ENCODE measurements at places on chromosomes 16 and 17. TPM values are rescaled to one million over a fixed set of nuclear protein-coding genes. Genes with fewer than 3 reads are reported as not detected.

DNA sequence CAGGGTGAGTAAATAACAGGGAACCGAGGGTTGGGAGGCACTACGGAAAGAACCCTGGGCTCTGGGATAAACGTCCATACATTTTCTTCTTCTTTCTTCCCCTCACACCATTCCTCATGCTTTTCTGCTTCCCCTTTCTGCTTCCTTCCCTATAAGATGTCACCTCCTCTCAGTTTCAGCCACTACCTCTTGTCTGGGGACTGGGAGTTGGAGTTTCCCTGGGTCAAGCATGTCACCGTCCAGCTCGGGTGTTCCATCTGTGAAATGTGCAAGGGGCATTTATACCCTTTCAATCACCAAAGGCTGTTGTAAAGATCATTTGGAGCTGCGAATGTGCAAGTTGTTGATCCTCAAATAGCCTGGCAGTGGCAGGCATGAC lies 17.5 kb upstream of the CCL22 start:
- no peak for DNase-seq

The FAM83G gene
- 4.6 TPM for total RNA-seq

- DNase-seq = peak; percentile 43
Measured at GRCh38 chr17:81537343-81537855, 9.2 kb downstream of the FSCN2 start.

DNA sequence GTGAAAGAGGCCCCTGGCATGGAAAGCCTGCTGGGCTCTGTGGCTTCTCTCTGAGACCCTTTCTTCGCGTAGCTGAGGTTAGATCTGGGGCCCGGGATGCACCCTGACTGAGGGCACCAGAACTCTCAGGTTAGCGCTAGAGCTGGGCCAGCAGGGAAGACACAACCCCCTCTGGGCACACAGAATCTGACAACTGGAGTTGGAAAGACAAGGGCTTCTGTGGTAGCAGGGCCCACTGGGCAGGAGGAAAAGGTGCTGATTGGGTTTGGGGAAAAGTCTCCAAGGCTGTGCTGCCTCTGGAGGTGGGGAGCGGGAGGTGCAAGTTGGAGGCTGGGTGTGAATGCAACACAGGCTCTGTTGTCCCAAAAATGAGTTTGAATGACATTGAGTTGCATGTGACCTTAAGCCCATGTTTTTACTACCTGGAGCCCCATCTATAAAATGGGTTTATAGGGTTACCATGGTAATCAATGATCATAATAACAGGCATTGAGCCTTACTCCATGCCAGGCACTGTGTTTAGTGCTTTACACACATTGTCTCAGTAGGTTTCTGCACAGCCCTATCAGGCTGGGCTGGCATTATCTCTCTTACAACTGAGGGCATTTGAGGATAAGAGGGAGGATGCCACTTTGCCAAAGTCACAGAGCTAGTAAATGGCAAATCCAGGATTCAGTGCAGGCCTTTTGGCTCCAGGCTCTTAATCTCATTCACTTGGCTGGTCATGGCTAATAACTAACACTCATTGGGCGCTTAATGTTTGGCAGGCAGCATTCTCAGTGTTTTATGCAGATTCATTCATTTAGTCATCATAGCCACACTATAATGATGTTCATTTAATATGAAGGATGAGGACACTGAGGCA lies 9.5 kb upstream of the IGFBP4 start:
- DNase-seq = no peak

The CLEC18A gene
- 12.6 TPM for total RNA-seq

The ASGR1 gene
- 19.1 TPM for total RNA-seq

DNA sequence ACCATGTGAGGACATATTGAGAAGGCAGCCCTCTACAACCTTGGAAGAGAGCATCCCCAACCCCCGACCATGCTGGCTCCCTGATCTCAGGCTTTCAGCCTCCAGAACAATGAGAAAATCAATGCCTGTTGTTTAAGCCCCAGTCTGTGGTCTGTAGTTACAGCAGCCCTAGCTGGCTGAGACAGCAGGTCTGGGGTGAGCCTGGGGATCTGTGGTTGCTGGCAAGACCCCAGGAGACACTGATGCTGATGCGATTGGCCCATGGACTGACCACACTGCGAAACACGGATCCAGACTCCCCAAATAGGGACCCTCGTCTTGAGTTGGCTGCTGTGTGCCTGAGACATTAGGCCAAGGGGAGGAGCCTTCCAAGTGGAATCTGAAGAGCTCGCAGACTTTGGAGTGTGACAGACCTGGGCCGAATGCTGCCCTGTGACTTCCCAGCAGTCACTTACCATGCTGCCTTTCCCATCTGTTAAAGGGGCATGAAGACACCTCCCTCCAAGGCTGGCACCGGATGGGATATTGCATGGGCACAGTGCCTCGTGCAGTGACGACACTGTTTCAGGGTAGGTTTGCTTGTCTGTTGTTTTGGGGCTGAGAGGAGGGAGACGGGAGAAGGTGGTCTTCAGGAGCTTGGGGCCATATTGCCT lies 147.8 kb upstream of the RPL38 start:
- DNase-seq = no peak

DNA sequence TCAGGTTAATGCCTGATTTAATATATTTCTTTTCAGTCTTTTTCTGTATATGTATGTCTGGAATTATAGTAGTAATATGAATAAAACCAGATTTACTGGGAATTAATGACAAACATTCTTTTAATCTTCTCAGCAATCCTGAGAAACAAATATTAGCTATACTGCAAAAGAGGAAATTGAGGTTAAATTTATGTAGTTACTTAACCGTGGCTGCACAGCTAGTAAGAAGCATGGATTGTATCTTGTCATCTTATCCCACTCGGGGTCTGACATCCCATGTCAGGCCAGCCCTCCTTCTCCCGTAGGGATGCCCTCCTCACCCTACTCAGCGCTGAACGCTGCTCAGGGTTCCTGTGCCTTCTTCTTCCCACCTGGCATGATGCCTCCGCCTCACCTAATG lies 143.0 kb downstream of the FTO start:
- no peak for DNase-seq

GRCh38 chr16:59249011-59249410 lies 514.9 kb upstream of the GOT2 start:
- no peak for DNase-seq

- DNase-seq = no peak
Measured at GRCh38 chr17:76379275-76379641, 5.2 kb upstream of the SPHK1 start.

The CHD9 gene
- total RNA-seq = 67.3 TPM

DNA sequence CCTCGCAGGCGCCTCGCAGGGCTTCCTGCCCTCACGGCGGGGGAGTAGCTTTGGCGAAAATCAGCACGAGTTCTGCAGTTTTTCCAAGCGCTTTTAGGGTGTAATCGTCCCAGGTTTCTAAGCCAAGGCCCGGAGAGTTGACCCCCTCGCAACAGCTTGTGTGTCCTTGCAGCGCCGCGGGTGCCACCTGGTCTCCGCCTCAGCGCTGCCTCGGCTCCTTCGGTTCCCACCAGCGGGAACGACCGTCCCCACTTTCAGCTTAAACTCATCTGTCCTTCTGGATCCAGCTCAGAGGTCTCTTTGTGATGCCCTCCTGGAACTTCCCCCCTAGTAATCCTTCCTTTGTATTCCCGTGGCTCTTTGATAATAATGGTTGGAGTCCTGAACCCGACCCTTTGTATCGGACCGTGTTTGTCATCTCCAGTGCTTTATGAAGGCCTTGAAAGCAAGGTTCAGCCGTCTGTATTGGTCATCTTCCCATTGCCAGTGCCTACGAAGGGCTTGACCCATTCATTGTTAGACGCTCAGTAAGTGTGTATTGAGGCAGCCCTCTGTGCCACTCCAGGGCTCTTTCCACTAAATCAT lies 858 bp upstream of the SMARCE1 start:
- peak; percentile 58 for DNase-seq

- peak; percentile 6 for DNase-seq
Measured at GRCh38 chr16:3767333-3767986, 50.1 kb upstream of the TRAP1 start.

The DOC2A gene
- total RNA-seq = 28.3 TPM

DNA sequence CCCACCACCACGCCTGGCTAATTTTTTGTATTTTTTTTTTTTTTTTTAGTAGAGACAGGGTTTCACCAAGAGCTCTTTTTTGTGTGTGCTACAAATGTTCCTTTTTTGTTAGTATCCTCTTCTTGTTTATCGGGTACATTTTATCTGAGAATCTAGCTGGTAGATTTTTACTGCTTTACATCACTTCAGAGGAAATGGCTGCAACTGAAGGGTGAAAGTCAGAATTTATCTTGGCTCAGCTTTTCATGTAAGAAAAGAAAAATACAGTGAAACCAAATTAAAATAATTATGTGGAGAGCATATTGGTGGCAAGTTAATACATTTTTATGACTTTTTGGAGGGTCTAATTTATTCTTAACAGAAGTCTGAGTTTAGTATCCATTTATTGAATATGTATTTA lies 26.0 kb downstream of the CBFB start:
- DNase-seq = no peak

The CHST5 gene
- total RNA-seq = 0.55 TPM

GRCh38 chr16:73092236-73092781 lies 44.4 kb upstream of the ZFHX3 start:
- DNase-seq = no peak

The GSG1L gene
- total RNA-seq = 1.1 TPM

DNA sequence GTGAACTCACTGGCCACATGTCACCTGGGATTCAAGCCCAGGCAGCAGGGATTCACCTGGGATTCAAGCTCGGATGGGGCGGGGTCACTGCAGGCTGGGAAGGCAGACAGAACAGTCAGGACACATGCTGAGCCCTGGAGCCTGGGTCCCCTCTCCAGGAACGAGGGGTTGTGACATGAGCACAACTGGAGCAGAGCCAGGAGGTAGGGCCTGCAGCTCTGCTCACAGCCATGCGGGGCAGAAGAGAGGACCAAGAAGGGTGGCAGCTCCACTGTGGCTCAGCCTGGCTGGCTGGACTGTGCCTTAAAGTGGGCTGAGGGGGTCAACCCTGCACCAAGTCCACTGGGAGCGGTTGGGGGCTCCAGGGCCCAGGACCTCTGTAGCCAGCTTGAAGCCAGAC lies 150.1 kb downstream of the RAB11FIP4 start:
- DNase-seq = no peak

- DNase-seq = no peak
Measured at GRCh38 chr16:3789375-3790099, 72.2 kb upstream of the TRAP1 start.

The CCL18 gene
- total RNA-seq = 0.99 TPM

- no peak for DNase-seq
Measured at GRCh38 chr16:52956044-52956443, 96.7 kb downstream of the CHD9NB start.

- no peak for DNase-seq
Measured at GRCh38 chr17:78882540-78883088, 20.4 kb downstream of the CEP295NL start.

GRCh38 chr17:40345994-40346764 lies 18.4 kb downstream of the GJD3 start:
- no peak for DNase-seq

The KRTAP2-3 gene
- total RNA-seq = not detected

The FNDC8 gene
- 120 TPM for total RNA-seq

- DNase-seq = no peak
Measured at GRCh38 chr17:73211745-73212144, 18.9 kb downstream of the COG1 start.

DNA sequence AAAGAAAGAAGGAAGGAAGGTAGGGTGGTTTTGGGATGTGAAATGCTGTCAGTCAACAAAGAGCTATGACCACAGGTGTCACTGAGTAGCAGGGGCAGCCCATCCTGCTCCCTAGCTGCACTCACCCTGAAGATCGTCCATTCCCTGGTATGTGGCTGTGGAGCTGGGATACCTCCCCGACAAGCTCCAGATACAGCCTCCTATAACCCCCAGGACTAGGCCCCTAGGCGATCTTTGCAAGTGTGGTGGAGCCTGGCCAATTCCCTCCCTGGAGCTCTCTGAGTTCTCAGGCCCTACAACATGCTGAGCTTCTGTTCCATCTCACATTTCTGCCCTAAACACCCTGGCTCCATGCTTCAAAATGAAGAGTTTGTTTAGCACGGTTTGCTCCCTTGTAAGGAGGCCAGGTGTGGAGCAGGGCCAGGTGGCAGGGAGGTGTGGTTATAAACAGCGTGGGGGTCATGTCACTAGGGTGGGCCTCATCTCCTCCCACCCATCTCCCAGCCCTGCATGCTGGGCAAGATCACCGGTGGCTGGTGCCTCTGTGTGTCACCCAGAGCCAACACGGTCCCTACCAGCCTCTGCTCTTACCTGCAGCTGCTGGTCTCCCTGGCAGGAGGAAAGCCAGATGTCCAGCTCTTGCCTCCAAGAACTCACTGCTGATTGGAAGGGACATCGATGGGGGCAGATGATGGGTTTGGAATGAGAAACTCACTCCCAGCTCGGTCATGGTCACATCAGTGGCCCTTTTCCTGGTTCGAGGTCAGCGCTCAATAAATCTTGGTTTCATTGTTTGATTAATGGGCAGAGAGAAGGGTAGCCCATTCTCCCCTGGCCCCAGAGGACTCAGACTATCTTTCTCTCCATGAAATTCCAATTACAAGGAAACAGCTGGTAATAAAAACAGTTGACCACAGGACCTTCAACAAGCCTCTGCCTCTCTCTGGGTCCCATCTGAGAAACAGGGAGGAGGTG lies 511.0 kb upstream of the CDH5 start:
- no peak for DNase-seq

- DNase-seq = no peak
Measured at GRCh38 chr16:64159976-64160375, 961.9 kb downstream of the CDH11 start.

DNA sequence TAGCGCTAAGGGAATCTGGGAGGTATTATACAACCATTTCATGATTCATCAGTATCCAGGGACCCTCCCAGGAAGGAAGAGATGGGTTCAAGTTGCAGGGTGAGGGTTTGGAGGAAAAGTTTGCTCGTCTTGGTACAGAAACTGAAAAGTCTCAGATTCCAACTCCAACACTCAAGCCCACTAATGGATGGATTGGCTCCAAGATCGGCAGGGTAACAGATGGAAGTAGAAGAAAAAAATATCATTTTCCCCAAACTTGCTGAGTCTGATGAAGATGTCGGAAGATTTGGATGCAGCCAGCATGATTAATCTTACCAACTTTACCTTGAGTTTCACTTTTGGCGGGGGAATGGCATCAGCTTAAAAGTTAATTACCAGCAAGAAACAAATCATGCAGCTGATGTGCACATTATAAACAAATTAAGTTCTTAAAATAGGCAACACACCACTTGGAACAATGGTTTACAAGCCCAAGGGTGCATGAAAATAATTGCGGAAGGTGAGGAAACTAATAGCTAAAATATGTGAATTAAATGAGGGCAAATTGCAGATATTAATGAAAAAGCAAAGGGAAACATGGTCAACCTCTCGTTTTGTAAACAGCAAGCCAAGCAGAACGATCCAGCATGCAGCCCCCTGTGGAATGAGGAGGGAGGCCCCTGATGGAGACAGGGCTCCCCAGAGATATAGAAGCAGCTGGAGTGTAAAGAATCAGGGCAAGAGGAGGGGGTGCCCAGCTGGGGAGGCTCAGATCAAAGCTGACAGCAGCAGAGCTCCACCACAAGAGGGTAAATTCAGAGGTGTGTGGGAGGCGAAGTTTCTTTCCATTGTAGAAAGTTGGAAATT lies 44.1 kb upstream of the GRIN2A start:
- DNase-seq = no peak

- DNase-seq = no peak
Measured at GRCh38 chr16:12256921-12257320, 280.4 kb downstream of the SNX29 start.

The INO80E gene
- 64.0 TPM for total RNA-seq

All from testis (tissue), 5 donors.